Gastroesophageal sphincter (tissue), 4 donors: ENCODE measurements at places on chromosomes 3 and 15. TPM values are rescaled to one million over a fixed set of nuclear protein-coding genes. Genes with fewer than 3 reads are reported as not detected.

MCTP2 gene
- total RNA-seq, result 3.3 TPM

COL8A1 gene
- 136 TPM for total RNA-seq

GRCh38 chr3:52483577-52484381 lies 11.4 kb upstream of the STAB1 start:
- H3K4me1 ChIP-seq, result peaks cover 19% of the 10 kb centered on the region
- H3K27me3 ChIP-seq, result no peaks in the 10 kb centered on the region

- H3K4me3 ChIP-seq, result no peak overlapping the region
- H3K27me3 ChIP-seq, result no peaks in the 10 kb centered on the region
- no peak overlapping the region for H3K27ac ChIP-seq
- no peaks in the 10 kb centered on the region for H3K36me3 ChIP-seq
- ATAC-seq, result no peak
Measured at GRCh38 chr3:193729601-193730000, 136.6 kb downstream of the OPA1 start.

- H3K4me3 ChIP-seq, result no peak overlapping the region
- H3K27ac ChIP-seq, result no peak overlapping the region
- H3K36me3 ChIP-seq, result no peaks in the 10 kb centered on the region
- ATAC-seq, result no peak
- no peaks in the 10 kb centered on the region for H3K27me3 ChIP-seq
- no peaks in the 10 kb centered on the region for H3K4me1 ChIP-seq
Measured at GRCh38 chr3:40997711-40998519, 201.4 kb upstream of the CTNNB1 start.

DNA sequence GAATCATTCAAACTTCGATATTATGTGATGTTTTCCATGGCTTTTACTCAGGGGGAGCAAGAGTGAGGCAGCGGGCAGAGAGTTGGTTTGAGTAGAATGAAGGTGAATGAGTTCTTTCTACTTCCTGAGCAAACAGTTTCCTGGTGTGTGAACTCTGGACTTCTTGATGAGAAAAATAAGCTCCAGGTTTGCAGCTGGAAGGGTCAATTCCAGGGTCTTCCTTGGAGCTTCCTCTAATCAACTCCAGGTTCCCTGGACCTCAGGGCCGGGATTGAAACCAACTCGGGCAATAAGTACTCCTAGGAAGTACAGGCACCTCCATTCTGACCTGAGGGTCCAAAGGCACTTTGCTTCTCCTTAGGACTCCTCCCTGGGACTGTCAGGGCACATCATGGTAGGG lies 243.6 kb upstream of the ONECUT1 start:
- no peak overlapping the region for H3K27ac ChIP-seq
- no peaks in the 10 kb centered on the region for H3K4me1 ChIP-seq
- peaks cover 11% of the 10 kb centered on the region for H3K27me3 ChIP-seq
- no peak overlapping the region for H3K4me3 ChIP-seq
- no peaks in the 10 kb centered on the region for H3K36me3 ChIP-seq

DNA sequence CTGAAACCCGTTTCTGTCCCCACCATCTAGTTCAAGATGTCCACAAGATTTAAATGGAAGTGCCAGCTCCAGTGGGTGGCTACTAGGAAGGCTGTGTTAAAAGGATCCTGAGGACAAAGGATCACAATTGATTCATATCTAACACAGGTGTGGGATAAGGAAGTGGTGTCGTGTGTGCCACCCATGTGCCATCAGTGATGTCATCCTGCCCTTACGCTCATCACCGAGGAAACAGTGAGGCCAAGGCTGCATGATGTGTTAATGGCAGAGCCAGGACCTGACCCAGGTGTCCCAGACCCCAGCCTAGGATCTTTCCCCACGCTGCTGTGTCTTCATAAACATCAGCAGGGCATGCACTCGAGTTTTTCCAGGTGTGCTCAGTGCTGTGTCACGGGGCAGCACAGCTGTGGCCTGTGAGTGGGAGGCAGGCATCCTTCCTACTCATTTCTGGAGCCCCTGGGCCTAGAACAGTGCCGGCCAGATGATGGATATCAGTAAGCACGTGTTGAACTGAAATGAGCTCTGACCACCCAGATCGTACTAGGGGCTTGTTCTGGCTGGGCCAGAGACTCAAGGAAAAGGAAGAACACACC lies 10.6 kb upstream of the TGM5 start:
- peaks cover 70% of the 10 kb centered on the region for H3K27me3 ChIP-seq
- ATAC-seq, result no peak
- no peak overlapping the region for H3K27ac ChIP-seq
- no peaks in the 10 kb centered on the region for H3K36me3 ChIP-seq
- no peak overlapping the region for H3K4me3 ChIP-seq

- no peaks in the 10 kb centered on the region for H3K36me3 ChIP-seq
- H3K4me1 ChIP-seq, result no peaks in the 10 kb centered on the region
- H3K27me3 ChIP-seq, result no peaks in the 10 kb centered on the region
- no peak for ATAC-seq
- H3K4me3 ChIP-seq, result no peak overlapping the region
Measured at GRCh38 chr3:155504682-155505081, 211.2 kb upstream of the STRIT1 start.

DNA sequence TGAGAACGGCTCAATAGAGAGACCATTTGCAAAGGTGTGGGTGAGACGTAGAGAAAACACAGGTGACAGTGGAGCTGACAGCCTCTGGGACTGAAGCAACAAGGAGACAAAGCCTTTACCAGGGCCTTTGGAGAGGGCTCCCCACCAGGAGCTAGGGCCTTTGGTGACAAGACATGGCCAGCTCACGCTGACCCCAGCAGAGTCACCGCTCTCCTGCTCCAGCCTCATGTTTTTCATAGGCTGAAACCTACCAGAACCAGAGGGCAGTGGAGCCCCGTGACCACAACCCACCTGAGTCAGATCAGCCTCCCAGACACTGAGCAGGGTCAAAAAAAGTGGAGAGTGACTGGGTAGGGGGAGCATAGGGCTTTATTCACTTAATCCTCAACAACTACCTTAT lies 214.7 kb downstream of the SHQ1 start:
- no peak overlapping the region for H3K27ac ChIP-seq
- no peaks in the 10 kb centered on the region for H3K36me3 ChIP-seq
- ATAC-seq, result no peak
- H3K4me3 ChIP-seq, result no peak overlapping the region
- no peaks in the 10 kb centered on the region for H3K27me3 ChIP-seq

- ATAC-seq, result no peak
- H3K4me3 ChIP-seq, result no peak overlapping the region
- no peaks in the 10 kb centered on the region for H3K36me3 ChIP-seq
- no peak overlapping the region for H3K27ac ChIP-seq
- no peaks in the 10 kb centered on the region for H3K4me1 ChIP-seq
- H3K27me3 ChIP-seq, result no peaks in the 10 kb centered on the region
Measured at GRCh38 chr3:106276755-106277612, 408.2 kb upstream of the CBLB start.

DNA sequence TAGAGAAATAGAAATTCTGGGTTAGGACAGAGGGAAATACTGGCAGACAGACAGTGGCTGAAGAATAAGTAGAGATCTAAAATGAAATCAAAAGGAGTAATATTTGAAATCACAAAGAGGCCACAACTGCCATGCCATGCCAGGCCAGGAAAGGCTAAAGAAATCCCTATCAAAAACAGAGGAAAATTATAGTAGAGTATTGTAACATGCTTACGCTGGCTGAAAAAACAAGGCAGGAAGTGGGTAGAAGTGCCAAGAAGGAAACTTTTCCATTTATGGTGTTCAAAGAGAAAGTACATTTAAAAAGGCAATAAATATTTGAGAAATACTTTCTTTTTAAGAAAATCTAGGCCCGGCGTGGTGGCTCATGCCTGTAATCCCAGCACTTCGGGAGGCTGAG lies 415.7 kb downstream of the PLCL2 start:
- H3K36me3 ChIP-seq, result peaks cover 3% of the 10 kb centered on the region
- no peak overlapping the region for H3K27ac ChIP-seq
- H3K4me1 ChIP-seq, result no peaks in the 10 kb centered on the region
- no peak overlapping the region for H3K4me3 ChIP-seq

GRCh38 chr3:141578202-141578973 lies 91.6 kb downstream of the RASA2 start:
- H3K27me3 ChIP-seq, result no peaks in the 10 kb centered on the region
- H3K4me3 ChIP-seq, result no peak overlapping the region
- H3K4me1 ChIP-seq, result no peaks in the 10 kb centered on the region
- ATAC-seq, result no peak
- H3K27ac ChIP-seq, result no peak overlapping the region
- no peaks in the 10 kb centered on the region for H3K36me3 ChIP-seq

DNA sequence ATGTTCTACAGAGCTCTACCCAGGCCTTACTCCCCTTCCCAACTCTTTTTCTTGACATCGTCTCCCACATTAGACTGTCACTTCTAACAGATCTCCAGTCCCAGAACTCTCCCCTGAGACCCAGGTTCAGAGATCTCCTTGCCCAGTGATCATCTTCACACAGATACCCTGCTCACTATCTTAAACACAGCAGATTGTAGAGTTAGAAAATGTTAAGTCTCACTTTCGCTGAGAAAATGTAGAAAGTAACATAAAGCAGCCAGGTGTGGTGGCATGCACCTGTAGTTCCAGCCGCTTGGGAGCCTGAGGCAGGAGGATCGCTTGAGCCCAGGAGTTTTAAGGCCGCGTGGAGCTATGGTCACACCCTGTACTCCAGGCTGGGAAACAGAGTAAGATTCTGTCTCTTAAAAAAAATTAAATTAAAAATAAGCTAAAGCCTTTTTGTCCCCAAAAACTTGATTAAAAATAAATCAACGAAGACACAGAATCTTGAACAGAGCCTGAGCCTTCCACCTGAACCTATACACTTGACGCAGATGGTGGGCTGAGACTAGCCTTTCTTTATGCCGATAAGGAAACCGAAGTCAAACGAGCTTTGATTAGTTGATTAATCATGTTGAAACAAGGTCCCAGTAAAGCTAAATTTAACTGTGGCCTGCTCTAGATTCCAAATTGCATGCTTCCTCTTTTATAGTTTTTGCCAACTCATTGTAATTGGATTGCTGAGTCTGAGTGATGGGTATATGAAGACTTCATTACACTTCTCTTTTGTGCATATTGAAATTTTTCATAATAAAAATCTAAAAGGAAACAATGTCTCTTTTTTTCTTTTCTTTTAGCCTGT lies 31.3 kb upstream of the BLM start:
- no peaks in the 10 kb centered on the region for H3K36me3 ChIP-seq
- H3K27me3 ChIP-seq, result no peaks in the 10 kb centered on the region
- H3K27ac ChIP-seq, result no peak overlapping the region
- no peak overlapping the region for H3K4me3 ChIP-seq
- no peak for ATAC-seq

GRCh38 chr3:71026634-71027578 lies 556.6 kb downstream of the FOXP1 start:
- no peaks in the 10 kb centered on the region for H3K27me3 ChIP-seq
- ATAC-seq, result no peak
- H3K4me3 ChIP-seq, result no peak overlapping the region
- H3K27ac ChIP-seq, result peak overlapping the region; percentile 63
- H3K36me3 ChIP-seq, result peaks cover 17% of the 10 kb centered on the region
- peaks cover 30% of the 10 kb centered on the region for H3K4me1 ChIP-seq

DNA sequence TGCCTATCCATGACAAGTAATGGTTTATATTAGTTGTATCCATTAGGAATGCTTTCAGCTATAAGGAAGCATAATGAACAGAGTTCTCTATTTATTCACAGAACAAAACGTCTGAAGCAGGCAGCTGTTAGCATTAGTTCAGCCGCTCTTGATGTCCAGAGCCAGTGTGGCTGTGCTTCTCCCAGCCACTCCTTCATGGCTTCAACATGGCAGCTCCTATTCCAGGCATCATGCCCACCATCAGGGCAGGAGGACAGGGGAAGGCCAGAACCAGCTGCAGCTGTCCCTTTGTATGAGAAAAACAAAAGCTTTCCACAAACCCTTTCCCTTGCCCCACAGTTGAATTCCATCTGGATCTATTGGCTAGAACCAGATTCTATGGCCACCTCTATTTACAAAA lies 12.9 kb upstream of the SNRK start:
- no peaks in the 10 kb centered on the region for H3K4me1 ChIP-seq
- ATAC-seq, result no peak
- H3K4me3 ChIP-seq, result no peak overlapping the region

GRCh38 chr3:141371882-141372281 lies 3.6 kb downstream of the ZBTB38 start:
- no peaks in the 10 kb centered on the region for H3K27me3 ChIP-seq
- no peak overlapping the region for H3K4me3 ChIP-seq
- no peaks in the 10 kb centered on the region for H3K36me3 ChIP-seq
- H3K27ac ChIP-seq, result no peak overlapping the region
- peaks cover 39% of the 10 kb centered on the region for H3K4me1 ChIP-seq

GRCh38 chr3:113637756-113638155 lies 58.7 kb downstream of the USF3 start:
- no peaks in the 10 kb centered on the region for H3K4me1 ChIP-seq
- ATAC-seq, result no peak
- no peaks in the 10 kb centered on the region for H3K27me3 ChIP-seq
- H3K27ac ChIP-seq, result no peak overlapping the region
- no peaks in the 10 kb centered on the region for H3K36me3 ChIP-seq

DNA sequence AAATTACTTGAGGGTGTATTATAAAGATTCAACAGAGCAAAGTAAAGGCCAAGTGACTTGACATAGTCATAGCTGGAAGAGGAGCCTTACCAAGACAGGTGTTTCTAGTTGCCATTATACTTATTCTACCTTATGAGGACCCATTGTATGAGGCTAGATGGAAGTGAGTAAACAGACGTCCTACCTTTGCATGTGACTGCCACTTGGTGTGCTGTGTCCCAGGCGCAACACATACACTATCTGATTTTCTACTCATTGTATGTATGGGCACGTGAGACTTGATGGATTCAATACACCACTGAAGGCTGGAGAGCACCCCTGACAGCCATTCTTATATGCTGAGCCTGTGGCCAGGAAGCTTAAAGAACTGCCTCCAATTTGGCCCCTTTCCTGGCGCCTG lies 40.5 kb downstream of the BOC start:
- no peak for ATAC-seq
- H3K4me1 ChIP-seq, result peaks cover 32% of the 10 kb centered on the region
- H3K4me3 ChIP-seq, result no peak overlapping the region
- H3K36me3 ChIP-seq, result peaks cover 39% of the 10 kb centered on the region
- peak overlapping the region; percentile 85 for H3K27ac ChIP-seq

DNA sequence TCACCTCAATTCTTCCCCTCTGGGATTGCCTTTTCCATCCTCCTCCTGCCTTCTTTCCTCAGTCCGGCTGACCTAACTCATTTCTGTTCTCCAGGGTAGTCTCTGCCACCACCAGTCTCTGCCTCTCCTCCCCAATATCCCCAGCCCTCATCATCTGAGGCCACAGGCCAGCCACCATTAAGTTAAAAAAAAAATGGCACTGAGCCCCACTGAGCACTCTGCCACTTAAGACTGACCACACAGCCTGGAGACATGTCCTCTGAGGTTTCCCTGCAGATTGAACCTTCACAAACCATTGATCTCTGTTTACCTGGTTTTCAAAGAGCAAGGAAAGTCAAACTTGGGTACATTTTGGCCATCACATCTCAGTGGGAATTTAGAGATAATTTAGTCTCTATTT lies 13.6 kb downstream of the LRRC2 start:
- H3K36me3 ChIP-seq, result no peaks in the 10 kb centered on the region
- H3K27ac ChIP-seq, result no peak overlapping the region
- H3K27me3 ChIP-seq, result peaks cover 17% of the 10 kb centered on the region
- H3K4me3 ChIP-seq, result no peak overlapping the region
- no peak for ATAC-seq
